ENCODE measurements at places on chromosomes 1 and 21.

DNA sequence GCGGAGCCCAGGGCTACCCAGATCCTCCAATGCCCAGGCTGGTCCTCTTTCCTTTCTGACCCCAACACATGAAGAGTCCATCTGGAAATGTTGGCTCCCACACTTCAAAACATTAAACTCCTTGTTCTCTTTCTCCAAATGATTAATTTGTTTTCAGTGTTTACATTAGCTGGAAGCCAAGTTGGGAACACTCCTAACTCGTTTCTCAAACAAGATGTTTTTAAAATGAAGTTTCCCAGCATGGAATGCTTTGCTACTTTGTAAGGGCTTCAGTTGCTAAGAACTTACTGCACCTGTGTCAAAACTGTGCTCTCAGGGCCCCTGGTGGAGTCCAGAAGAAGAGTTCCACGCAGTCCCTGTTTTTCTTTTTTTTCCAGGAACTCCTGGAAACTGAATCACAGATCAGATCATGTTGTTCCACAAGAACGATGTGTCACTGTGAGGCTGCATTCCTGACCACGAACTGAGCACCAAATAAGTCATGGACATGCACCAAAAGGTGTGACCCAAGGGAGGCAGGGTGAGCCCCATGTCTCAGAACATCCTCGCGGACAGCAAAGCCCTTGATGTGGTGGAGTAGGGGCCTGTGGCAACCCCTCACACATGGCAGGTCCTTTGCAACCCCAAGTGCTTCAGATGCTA lies 257.3 kb downstream of the KCNJ6 start:
- no peak for DNase-seq

DNA sequence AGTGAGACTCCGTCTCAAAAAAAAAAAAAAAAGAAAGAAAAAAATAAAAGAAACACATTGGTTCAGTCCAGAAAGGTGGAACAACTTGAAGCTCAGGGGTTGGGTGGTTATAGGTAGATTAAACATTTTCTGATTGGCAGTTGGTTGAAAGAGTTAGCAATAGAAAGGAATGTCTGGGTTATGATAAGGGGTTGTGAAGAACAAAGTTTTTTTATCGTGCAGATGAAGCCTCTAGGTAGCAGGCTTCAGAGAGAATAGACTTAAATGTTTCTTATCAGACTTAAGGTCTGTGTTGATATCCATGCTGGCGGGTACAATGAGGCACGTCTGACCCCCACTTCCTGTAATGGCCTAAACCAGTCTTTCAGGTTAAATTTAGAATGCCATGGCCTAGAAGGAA lies 45.0 kb upstream of the PDE9A start:
- no peak for DNase-seq

DNA sequence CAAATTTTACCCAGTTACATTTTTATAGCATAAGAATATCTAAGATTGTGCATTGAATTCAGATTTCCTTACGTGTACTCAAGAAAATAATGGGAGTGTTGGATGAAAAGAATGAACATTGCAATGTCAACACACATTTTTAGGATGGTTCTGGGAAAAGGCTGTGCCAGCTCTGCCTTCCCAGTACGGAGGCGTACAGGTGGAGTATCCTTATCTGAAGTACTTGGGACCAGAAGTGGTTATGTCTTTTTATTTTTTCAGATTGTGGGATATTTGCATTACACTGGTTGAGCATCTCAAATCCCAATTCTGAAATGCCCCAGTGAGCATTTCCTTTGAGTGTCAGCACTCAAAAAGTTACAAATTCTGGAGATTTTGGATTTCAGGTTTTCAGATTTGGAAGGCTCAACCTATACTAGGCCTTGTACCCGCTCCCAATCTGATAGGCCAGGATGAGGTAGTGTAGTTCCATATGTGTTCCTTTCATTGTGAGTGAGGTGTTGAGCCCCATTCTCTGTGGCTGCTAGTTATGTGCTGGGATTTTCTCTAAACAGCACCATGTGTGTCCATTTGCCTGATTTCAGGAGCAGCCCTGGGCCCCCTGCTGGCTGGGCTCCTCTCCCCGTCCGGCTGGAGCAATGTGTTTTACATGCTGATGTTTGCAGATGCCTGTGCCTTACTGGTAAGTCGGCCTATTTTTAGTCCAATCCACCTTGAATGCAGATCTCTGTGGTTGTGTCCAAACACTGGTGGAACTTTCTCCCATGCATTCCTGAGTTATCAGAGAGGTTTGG lies 60.8 kb downstream of the SLC37A1 start:
- no peak for DNase-seq

DNA sequence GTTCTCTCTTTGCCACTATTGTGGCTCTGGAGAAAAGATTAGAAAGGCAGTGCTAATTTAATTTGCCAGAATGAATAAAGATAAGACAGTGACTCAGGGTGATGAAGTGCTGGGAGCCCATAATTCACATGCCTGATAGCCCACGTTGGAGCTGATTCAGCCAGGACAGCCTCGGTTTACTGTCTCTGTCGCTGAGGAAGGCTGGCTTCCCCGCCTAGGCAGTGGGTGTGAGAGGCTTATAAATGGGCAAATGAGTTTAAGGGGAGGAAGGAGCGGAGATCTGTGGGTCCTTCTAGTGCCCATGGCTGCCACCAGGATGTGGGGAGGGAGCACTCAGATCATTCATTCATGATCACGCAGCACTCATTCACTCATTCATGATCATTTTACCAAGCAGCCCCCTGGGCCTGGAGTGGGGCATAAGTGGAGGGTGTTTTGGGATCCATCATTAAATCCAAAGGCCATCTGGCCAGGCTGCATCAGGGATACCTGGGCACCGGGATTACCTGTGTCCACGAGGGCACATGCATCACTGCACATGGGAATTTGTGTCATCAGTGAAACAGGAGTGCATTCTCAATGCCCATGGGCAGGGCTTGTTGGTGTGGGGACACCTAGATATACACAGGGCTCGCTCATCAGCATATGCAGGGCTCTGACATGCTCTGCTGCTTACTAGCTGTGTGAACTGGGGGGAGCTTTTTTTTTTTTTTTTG lies 315.4 kb downstream of the MATN1 start:
- no peak for DNase-seq

DNA sequence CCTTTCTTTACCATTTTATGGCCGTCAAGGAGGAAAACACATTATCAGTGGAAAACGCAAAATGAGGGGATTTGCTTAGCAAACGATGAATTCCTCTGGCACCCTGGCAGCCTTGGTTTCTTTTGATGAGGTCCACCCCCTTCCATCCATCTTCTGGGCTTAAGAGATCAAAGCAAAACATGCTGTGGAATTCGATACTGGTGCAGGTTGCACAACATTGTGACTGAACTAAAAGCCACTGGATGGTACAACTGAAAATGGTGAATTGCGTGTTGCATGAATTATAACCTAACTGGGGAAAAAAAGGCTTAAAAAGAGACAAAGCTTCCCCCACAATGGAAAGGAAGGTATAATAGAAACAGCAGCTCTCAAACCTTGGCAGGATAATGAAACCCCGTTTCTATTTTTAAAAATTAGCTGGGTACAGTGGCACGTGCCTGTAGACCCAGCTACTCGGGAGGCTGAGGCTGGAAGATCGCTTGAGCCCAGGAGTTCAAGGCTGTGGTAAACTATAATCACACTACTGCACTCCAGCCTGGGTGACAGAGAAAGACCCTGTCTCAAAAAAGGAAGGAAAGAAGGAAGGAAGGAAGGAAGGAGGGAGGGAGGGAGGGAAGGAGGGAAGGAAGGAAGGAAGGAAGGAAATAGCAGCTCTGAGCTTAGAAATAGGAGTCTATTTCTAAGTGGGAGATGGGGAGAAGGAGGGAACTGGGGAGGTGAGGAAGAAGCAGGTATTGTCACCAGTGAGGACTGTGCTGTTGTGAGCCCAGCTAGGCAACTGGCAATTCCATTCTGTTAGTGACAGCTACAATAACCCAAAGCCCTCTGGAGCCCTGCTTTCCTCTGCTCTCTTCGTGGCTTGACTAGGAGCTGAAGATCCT lies 29.0 kb upstream of the LGALS8 start:
- no peak for DNase-seq

- no peak for DNase-seq
These were observed 40.4 kb upstream of the TMEM52 start for GRCh38 chr1:1959459-1959839.

DNA sequence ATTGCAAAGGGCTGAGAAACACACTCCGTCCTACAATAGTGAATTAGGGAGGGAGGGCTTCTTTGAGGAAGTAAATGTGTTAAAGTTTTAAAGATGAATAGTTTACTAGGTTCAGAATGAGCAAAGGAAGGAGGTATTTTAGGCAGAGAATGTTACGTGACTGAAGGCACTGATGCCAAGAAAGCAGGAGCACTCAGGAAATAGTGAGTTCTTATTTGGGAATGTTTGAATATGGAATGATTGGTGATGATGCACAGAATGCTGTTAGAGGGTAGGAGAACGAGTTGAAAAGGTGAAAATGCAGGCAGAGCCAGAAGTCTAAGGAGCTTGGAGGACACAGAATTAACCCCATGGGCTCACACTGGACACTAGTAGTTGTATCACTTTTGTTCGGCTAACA lies 108.0 kb downstream of the NRIP1 start:
- DNase-seq = no peak

- DNase-seq = no peak
These were observed 8.7 kb downstream of the ITLN1 start for GRCh38 chr1:160876311-160876710.

- no peak for DNase-seq
These were observed 72.7 kb upstream of the NBPF4 start for GRCh38 chr1:108316545-108316944.

DNA sequence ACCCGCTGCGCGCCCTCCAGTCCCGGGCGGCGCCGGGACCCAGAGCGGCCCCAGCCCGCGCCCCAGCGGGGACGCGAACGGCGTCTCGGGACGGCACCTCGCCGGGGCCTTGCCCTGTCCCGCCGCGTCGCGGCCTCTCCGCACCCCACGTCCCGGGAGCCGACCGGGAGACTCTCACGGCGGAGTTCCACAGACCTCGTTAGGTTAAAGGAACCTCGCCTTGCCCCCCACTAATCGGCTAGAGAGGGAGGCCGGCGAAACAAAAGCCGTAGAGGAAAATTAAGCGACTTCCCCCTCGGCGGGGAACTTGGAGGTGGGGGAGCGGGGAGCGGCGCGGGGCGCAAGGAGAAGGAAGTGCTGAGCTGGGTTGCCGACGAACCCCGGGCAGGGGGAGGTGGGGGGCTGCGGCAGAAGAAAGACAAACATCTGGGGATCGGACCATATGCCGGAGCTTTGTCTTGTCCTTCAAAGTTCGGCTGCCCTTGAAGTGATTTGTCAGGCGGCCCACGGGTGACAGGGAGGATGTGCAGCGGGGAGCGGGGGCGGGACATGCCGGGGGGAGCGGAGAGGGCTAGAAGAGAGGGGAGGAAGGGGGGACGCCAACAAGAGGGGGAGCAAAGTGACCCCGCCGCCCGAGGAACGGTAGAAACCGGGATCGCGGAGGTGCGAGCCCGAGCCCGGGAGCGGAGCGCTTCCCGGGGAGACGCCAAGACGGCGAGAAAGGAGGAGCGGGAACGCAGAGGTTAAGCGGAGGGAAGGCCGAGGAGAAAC lies 120.0 kb upstream of the RRP15 start:
- DNase-seq = no peak

- no peak for DNase-seq
These were observed 17.2 kb upstream of the ZBTB8B start for GRCh38 chr1:32447469-32448185.

DNA sequence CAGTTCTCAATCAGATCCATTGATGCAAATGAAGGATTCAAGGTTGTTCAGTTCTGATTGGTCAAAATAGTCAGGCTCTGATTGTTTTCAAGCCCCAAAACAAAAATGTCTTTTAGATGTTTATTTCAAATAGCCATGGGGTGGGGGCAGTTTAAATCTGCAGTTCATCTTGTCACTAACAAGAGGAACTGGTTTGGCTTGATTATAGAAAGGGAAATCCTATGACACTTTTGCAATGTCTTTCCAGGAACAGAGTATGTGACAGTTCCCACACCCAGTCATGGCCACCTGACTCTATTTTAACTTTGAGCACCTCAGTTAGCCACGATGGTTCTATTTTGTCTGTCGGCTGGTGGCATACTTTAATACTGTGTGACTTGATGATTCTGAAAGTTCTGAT lies 1544.1 kb downstream of the PLA2G4A start:
- no peak for DNase-seq

GRCh38 chr1:214455479-214455878 lies 95.9 kb downstream of the PTPN14 start:
- DNase-seq = no peak

DNA sequence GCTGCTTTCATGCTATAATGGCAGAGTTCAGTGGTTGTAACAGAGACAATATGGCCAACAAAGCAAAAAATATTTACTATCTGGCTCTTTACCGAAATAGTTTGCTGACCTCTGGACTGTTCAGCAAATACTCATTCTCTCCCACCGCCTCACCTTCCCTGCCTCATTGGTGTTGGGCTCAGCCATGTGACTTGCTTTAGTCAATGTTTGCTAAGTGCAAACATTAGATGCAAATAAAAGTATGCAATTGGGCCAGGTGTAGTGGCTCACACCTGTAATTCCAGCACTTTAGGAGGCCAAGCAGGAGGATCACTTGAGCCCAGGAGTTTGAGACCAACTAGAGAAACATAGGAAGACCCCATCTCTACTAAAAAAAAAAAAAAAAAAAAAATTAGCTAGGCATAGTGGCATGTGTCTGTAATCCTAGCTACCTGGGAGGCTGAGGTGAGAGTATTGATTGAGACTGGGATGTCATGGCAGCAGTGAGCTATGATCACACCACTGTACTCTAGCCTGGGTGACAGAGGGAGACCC lies 55.1 kb downstream of the RPL5 start:
- no peak for DNase-seq

DNA sequence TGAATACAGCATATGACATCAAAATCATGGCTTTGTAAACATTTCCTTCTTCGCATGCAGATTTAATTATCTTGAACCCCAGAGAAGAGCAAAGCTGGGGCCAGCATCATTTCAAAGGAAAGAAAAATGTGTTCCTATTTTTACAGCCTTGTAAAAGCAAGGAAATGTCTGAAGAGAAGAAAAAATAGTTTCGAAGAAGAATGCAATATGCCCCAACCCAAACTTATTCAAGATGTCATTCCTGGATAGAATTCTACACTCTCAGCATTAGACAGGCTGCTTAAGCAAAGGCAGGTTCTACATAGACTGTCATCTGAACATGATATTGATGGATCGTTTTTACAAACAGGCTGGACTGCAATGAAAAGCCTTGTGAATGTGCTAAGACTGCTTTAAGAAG lies 900.8 kb downstream of the TTLL7 start:
- no peak for DNase-seq

Measured in NCI-H187 treated with DMSO at 0.1 percent for 48 hours (cell line).